ENCODE measurements at places on chromosomes 5 and 9. TPM values are rescaled to one million over a fixed set of nuclear protein-coding genes. Genes with fewer than 3 reads are reported as not detected.

NOTCH1 gene
- total RNA-seq = 95.7 TPM

DNA sequence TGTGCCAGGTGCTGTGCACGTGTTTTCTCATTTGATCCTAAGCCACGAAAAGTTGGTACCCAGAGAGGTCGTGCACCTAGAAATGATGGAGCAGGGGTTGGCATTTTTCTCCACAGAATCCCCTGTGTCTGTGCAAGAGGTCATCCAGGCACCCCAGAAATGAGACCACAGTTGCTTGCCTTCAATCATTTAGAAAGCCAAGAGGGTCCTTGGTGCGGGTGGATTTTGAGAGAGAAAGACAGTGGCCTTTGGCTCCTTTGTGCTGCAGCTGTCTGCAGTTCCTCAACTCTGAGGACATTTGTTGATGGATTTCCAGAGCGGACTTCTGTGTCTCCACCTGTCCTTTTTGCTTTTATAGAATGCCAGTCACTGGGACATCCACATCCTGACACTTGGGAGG is 33.8 kb upstream of the SPRY4 start:
- no peaks in the 10 kb centered on the region for H3K36me3 ChIP-seq
- DNase-seq = no peak
- H3K27ac ChIP-seq = peak overlapping the region; percentile 91
- no peak overlapping the region for H3K4me3 ChIP-seq
- no peaks in the 10 kb centered on the region for H3K27me3 ChIP-seq

GRCh38 chr9:21965401-21965951 is 28.7 kb downstream of the CDKN2A start:
- H3K4me3 ChIP-seq = peak overlapping the region; percentile 47
- H3K27ac ChIP-seq = peak overlapping the region; percentile 1
- H3K4me1 ChIP-seq = no peaks in the 10 kb centered on the region
- DNase-seq = peak; percentile 46
- H3K36me3 ChIP-seq = no peaks in the 10 kb centered on the region

GRCh38 chr5:41793141-41793770 is 77.0 kb downstream of the OXCT1 start:
- no peak overlapping the region for H3K27ac ChIP-seq
- no peak overlapping the region for H3K4me3 ChIP-seq
- DNase-seq = no peak
- no peaks in the 10 kb centered on the region for H3K27me3 ChIP-seq
- H3K4me1 ChIP-seq = no peaks in the 10 kb centered on the region

SLCO4C1 gene
- 1.7 TPM for total RNA-seq

PRUNE2 gene
- total RNA-seq = 29.2 TPM

DNA sequence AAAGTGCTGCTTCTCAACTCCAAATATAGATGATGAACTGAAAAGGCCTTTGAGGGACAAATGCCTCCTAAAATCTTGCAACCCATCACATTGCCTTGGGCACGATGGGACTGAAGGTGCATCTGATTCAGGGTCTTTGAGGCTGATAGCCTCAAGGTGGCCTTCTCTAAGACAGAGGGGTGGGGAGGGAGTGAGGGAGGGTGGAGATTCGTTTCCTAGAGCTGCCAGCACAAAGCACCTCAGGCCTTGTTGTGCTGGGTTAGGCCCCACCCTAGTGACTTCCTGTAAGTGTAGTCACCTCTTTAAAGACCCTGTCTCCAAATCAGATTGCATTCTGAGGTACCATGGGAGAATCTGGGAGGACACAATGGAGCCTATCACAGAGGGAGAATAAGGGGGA is 57.1 kb downstream of the BARX1 start:
- no peaks in the 10 kb centered on the region for H3K27me3 ChIP-seq
- no peaks in the 10 kb centered on the region for H3K36me3 ChIP-seq
- H3K4me3 ChIP-seq = no peak overlapping the region
- H3K27ac ChIP-seq = no peak overlapping the region
- no peaks in the 10 kb centered on the region for H3K4me1 ChIP-seq

DNA sequence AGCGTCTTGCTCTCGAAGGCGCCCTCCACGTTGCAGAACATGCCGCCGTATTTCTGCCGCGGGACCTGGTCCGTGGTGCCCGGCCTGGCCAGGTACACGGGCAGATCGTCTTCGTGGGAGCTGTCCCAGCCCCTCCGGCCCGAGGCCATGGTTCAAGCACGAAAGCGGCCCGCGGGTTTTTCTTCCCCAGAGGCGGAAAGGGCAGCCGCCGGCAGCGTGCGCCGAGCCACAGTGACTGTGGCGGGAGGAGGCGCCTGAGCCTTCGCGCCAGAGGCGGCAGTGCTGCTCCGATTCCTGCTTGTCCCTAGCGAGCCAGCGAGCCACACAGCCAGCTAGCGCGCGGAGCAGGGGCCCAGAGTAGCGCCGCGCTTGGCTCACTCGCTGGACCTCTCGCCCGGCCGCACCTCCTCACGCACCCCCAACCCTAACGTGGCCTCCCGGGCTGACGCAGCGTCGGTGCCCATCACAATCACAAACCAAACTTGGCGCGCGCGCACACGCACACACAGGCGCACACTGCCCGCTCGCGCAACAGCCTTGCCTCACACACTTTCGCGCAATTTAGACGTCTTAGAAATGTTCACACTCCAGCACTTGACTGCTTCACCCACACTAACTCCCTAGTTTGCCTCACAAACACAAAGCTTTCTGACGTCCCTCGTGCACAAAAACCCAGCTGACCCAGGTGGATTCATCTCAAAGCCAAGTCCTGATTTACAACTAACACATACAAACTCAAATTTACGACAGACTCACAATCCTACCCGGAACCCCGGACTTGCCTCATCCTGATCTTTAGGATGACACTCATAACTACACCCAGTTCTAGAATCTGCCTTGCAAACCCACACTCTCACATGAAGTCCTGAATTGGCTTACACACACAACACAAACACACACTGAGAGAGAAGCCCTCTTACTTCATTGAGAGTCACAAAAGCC is at the start of gene DPYSL3:
TSS of gene DPYSL3 (minus strand) at position 359 of the 942 bp plus-strand sequence. CDS start at position 149, 210 bp downstream.
- H3K4me1 ChIP-seq = peaks cover 4% of the 10 kb centered on the region
- H3K4me3 ChIP-seq = peak within 1 kb of the TSS; percentile 43
- peak within 1 kb of the TSS; percentile 66 for H3K27ac ChIP-seq
- no peaks in the 10 kb centered on the region for H3K36me3 ChIP-seq
- no peaks in the 10 kb centered on the region for H3K27me3 ChIP-seq

GRCh38 chr5:137836997-137837396 is 30.7 kb upstream of the MYOT start:
- H3K27me3 ChIP-seq = no peaks in the 10 kb centered on the region
- no peaks in the 10 kb centered on the region for H3K4me1 ChIP-seq
- H3K36me3 ChIP-seq = no peaks in the 10 kb centered on the region
- peak overlapping the region; percentile 34 for H3K27ac ChIP-seq

DNA sequence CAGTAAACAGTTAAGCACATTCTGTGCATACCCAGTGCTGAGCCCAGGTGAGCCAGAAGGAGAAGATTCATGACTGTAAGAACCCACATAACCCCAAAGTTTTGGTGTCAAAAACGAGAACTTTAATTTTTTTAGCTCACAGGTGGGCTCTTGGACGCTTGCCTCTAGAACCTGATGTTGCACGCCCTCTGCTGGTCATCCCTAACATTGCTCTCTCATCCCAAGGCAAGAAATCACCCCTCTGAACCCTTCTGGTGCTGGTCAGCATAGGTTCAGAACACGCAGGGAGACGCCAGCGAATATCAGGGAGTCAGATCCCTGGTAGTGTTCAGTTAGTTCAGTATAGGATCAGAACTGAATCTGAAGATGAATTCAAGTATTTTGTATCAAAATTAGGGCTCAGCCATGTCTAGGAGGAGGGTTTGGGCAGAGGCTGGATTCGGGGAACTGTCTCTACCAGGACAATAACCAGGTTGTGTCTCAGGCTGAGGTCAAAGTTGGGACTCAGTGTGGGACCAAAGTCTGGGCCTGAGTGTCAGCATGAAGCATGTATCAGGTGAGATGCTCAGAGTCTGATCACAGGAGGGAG is 4.1 kb upstream of the DNAJB5 start:
- peak; percentile 78 for DNase-seq
- no peak overlapping the region for H3K27ac ChIP-seq
- H3K27me3 ChIP-seq = no peaks in the 10 kb centered on the region
- no peaks in the 10 kb centered on the region for H3K4me1 ChIP-seq

GRCh38 chr9:115213818-115214334 is 95.9 kb upstream of the TNC start:
- H3K27ac ChIP-seq = no peak overlapping the region
- no peaks in the 10 kb centered on the region for H3K36me3 ChIP-seq
- no peak overlapping the region for H3K4me3 ChIP-seq
- no peaks in the 10 kb centered on the region for H3K27me3 ChIP-seq
- H3K4me1 ChIP-seq = no peaks in the 10 kb centered on the region

DNA sequence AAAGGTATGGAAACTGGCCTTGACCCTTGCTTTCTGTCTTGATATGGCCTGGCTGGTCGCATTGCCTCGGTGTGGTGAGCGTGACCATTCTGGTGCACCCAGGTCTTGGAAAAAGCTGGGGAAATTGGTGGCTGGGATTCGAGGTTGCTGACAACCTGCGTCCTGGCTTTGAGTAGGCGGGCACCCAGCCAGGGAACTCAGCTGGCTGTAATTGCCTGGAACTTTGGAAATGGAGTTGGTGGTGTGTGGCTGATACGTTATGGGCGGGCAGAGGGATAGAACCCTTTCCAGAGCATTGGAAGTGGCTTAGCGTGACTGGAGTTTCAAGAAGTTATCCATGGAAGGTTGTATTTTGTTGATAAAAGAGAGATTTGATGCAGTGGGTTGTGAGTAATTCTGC is 35.2 kb downstream of the KCNMB1 start:
- no peak overlapping the region for H3K27ac ChIP-seq
- DNase-seq = no peak
- H3K27me3 ChIP-seq = no peaks in the 10 kb centered on the region
- no peak overlapping the region for H3K4me3 ChIP-seq

GRCh38 chr9:71487061-71487460 is 281.3 kb downstream of the CEMIP2 start:
- H3K4me1 ChIP-seq = no peaks in the 10 kb centered on the region
- no peaks in the 10 kb centered on the region for H3K36me3 ChIP-seq
- DNase-seq = no peak
- no peak overlapping the region for H3K4me3 ChIP-seq
- H3K27ac ChIP-seq = no peak overlapping the region

- H3K27ac ChIP-seq = no peak overlapping the region
- no peak overlapping the region for H3K4me3 ChIP-seq
- DNase-seq = no peak
- no peaks in the 10 kb centered on the region for H3K4me1 ChIP-seq
- H3K36me3 ChIP-seq = peaks cover 3% of the 10 kb centered on the region
Observed at GRCh38 chr5:96243203-96243602, 189.8 kb downstream of the PCSK1 start.

MRRF gene
- 69.6 TPM for total RNA-seq

DNA sequence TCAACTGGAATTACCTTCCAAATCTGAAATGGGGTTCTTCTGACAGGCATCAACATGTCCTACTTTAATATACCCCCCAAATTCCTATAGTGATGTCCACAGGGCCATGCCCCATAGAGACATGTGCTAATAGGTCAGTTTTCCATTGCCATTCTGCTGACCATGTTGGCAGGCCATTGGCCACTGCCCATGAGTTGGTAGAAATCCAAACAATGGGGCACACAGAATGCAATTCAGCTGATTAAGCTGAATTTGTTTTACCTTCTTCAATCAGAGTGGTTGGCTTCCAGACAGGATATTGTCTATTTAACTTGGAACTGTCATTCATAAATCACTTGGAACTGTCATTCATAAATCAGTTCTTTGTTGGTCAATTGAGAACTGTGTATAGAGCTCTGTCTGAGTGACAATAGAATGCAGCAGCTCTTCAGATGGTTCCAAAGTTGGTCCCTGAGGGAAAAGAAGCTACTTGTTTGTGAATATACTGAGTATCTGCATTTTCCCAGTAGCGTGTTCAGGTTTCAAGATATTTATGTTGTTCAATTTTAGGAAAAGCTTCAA is 336.9 kb downstream of the DRD1 start:
- no peaks in the 10 kb centered on the region for H3K4me1 ChIP-seq
- no peak for DNase-seq
- no peaks in the 10 kb centered on the region for H3K27me3 ChIP-seq

BRD3 gene
- 22.0 TPM for total RNA-seq

DNA sequence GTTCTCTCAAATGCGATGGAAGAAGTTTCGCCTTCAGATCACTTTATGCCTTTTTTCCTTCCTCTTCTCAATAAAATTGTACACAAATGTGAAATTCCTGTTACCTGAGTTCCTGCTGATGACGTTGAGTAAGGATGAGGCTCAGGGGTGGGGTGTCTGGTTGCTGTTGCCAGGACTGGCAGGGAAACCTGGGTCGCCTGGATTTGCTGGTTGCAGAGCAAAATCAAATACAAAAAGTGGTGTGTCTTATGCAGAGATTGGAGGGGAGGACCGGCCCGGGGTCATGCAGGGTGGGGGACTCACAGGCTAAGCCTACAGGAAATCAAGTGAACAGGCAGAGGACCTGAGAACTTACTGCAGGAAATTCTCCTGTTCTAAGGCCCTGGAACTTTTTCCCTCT is 39.2 kb downstream of the ANXA2R start:
- H3K36me3 ChIP-seq = no peaks in the 10 kb centered on the region
- no peak overlapping the region for H3K27ac ChIP-seq
- no peaks in the 10 kb centered on the region for H3K27me3 ChIP-seq
- no peak for DNase-seq

GRCh38 chr5:84623019-84623418 is 238.3 kb upstream of the EDIL3 start:
- no peak overlapping the region for H3K27ac ChIP-seq
- no peaks in the 10 kb centered on the region for H3K27me3 ChIP-seq
- no peak overlapping the region for H3K4me3 ChIP-seq
- no peaks in the 10 kb centered on the region for H3K36me3 ChIP-seq
- no peak for DNase-seq

DNA sequence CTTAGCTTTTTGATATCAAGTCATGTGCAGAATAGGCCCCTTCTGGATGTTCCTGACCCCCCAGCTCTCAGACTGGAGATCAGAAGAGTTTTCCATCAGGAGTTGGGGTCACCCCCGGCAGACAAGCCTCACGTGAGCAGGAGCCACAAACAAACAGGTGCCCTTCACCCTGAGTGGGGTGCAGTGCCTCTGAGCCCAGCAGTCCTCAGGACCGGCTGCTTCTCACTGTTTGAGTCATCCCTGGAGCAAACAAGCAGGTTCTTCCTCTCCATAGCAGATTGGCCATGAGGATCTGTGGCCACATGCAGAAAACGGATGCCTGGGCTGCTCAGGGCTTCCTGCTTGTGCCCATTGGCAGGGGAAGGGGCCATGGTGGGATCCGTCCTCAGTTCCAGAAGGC is 47.0 kb downstream of the LRSAM1 start:
- H3K4me1 ChIP-seq = no peaks in the 10 kb centered on the region
- no peak for DNase-seq
- H3K27me3 ChIP-seq = no peaks in the 10 kb centered on the region
- no peak overlapping the region for H3K4me3 ChIP-seq
- H3K36me3 ChIP-seq = peaks cover 56% of the 10 kb centered on the region

DNA sequence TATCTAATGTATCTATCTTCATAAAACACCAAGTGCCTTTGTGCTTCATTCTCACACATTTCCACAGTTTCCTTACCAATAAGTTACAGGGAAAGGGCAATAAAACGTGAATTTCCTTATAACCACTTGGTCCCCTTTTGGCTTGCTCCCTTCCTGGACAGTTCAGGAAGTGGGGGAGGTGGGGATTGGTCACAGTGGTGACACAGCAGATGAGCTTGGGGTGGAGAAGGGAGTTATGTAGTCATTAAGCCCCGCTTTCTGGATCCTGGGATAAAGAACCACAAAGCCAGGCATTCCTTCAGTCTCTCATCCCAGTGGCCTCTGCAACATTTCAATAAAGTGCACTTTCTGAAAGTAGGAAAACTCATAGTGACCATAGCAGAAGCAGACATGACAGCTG is 47.1 kb upstream of the FYB1 start:
- H3K4me3 ChIP-seq = no peak overlapping the region
- H3K27me3 ChIP-seq = no peaks in the 10 kb centered on the region
- no peaks in the 10 kb centered on the region for H3K4me1 ChIP-seq
- H3K36me3 ChIP-seq = no peaks in the 10 kb centered on the region
